Progenitor cell of endocrine pancreas (in vitro differentiated cells): ENCODE measurements at places on chromosomes 5 and 9. TPM values are rescaled to one million over a fixed set of nuclear protein-coding genes. Genes with fewer than 3 reads are reported as not detected.

- no peak for DNase-seq
Measured at GRCh38 chr9:79264041-79264440, 307.7 kb upstream of the TLE4 start.

- DNase-seq: no peak
Measured at GRCh38 chr9:74284581-74285450, 212.3 kb upstream of the RORB start.

- DNase-seq: no peak
Measured at GRCh38 chr5:81601919-81602318, 149.0 kb downstream of the SSBP2 start.

DNA sequence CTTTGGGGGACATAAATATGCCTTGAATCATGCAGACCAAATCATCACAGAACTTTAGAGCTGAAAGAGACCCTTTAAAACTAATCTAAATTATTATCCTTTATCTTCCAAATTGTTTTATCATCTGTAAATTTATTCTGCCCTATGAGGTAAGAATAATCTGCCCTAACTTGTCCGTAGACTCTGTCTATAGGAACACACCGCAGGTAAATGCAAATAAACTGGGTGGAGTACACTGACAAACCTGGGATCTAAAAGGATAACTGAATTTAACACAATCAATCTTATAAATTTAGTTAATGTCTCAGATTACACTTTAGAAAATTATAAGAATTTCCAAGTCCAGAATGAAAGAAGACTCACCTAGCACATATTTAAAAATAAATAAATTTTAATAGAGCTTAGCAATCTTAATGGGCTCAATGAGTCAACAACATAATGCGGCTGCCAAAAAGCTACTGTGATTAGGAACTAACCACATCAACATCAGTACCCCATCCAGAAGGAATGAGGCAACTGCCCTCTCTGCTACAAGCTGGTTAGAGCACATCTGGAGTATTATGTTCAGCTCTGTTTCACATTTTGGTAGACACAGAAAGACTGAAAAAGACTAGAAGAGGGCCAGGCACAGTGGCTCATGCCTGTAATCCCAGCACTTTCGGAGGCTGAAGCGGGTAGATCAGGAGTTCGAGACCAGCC lies 5.6 kb downstream of the MEGF9 start:
- DNase-seq: no peak

DNA sequence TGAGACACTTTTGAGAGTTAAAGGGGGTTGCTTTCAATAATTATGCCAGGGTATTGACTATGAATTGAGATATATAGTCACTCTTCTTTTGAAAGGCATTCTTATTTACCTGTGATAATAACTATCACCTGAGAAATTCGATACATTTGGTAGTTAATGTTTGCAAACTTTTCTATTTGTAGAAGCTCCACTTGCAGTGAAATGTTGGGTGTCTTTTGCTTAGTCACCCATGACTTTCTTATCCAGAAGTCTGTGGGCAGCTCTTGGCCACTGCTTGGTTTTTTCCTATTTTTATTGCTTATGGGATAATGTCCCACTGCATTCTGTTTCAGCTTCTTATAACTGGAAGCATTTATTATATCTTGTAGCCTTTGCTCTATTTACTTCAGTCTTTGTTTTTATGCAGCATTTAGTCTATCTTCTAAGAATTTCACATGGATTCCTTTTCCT lies 3.9 kb downstream of the MACIR start:
- no peak for DNase-seq

DNA sequence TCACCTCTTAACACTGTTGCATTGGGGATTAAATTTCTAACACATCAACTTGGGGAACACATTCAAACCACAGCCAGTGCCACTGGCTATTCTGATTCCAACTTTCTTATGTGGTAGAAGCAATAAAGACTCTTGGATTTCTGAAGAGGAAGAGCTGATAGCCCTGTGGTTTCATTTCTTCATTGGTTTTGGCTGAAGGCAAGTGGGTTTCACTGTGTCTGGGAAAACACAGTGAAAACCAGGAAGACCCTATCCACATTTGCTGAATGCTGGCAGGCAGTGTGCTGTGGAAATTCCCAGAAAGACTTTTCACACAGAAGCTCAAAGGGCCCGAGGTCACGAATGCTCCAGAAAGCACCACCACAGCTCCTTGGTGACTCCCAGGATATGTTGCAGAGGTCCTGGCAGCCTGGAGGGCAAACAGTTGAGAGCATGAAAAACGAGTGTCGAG lies 67.1 kb downstream of the DAPK1 start:
- no peak for DNase-seq

DNA sequence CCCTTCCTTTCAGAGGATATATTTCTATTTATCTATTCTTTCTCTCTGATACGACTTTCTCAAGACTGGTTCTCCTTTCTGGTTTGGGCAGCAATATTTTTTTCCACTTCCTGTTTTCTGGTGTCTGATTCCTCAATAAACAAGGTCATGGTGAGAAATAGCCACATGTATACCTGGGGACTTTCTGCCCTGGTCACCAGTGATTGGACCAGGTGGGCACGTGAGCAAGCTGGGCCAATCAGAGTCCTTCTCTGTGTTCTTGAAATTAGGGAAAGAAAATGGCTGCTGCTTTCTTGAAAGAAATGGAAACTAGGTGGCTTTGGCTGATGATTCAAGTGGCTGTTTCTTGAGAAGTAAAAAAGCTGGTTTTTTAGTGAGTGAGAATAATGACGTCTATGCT lies 18.4 kb upstream of the GSN start:
- no peak for DNase-seq

DNA sequence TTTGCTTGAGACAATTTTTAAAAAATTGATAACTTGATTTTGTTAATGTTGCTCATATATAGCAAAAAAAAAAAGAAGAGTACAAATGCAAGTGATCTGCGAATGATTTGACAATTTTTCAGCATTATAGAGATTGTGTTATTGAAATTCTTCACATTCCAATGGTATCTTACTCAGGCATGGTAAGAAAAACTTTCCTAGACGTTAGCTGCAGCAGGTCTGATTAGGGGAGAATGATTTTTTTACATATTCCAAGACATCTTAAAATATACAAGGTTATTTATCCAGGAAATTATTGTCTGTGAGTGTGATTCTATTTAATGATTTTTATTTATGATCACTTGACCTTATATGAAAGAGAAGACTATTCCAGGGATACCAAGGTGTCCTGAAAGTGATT lies 361.9 kb downstream of the MAT2B start:
- DNase-seq: no peak

- no peak for DNase-seq
Measured at GRCh38 chr5:169356811-169357210, 55.9 kb upstream of the SLIT3 start.

GRCh38 chr5:150318613-150319483 lies 16.1 kb upstream of the ARSI start:
- no peak for DNase-seq

- no peak for DNase-seq
Measured at GRCh38 chr5:136308212-136308795, 57.0 kb downstream of the TRPC7 start.

GRCh38 chr9:17627641-17628040 lies 48.8 kb downstream of the SH3GL2 start:
- DNase-seq: no peak

GRCh38 chr5:151700296-151700695 lies 13.6 kb upstream of the SPARC start:
- DNase-seq: no peak

- no peak for DNase-seq
Measured at GRCh38 chr5:154749491-154749890, 5.7 kb upstream of the LARP1 start.

- no peak for DNase-seq
Measured at GRCh38 chr9:132241840-132242620, 80.2 kb downstream of the NTNG2 start.

GRCh38 chr5:125412561-125413495 lies 666.4 kb upstream of the ZNF608 start:
- DNase-seq: peak; percentile 49

Gene SOWAHA
- total RNA-seq: 0.98 and 1.3 TPM in 2 replicates

Gene PCDHB4
- total RNA-seq: 4.4 and 4.6 TPM in 2 replicates

Gene SEMA5A
- 4.0 and 4.3 TPM in 2 replicates for total RNA-seq

Gene FSD1L
- 27.6 and 29.5 TPM in 2 replicates for total RNA-seq

Gene MYO10
- total RNA-seq: 81.6 and 88.0 TPM in 2 replicates

Gene IFT74
- 25.1 and 26.0 TPM in 2 replicates for total RNA-seq

Gene GARIN3
- not detected in 2 replicates for total RNA-seq
